ENCODE measurements at places on chromosomes 3 and 15. TPM values are rescaled to one million over a fixed set of nuclear protein-coding genes. Genes with fewer than 3 reads are reported as not detected.

The STX19 gene
- not detected for total RNA-seq

The SCG5 gene
- total RNA-seq, result 100 TPM

The CD96 gene
- total RNA-seq, result 0.08 TPM

The CFAP100 gene
- total RNA-seq, result not detected

The NR1I2 gene
- total RNA-seq, result not detected

The HGD gene
- 0.12 TPM for total RNA-seq

The RETNLB gene
- not detected for total RNA-seq

The PLSCR2 gene
- not detected for total RNA-seq

The NOX5 gene
- total RNA-seq, result 0.12 TPM

The MNS1 gene
- 0.47 TPM for total RNA-seq

The P2RY13 gene
- not detected for total RNA-seq

The TLNRD1 gene
- 5.3 TPM for total RNA-seq

The FBXO40 gene
- not detected for total RNA-seq

The CASR gene
- not detected for total RNA-seq

The MESP2 gene
- total RNA-seq, result 1.6 TPM

The DUOXA2 gene
- total RNA-seq, result not detected

The AADAC gene
- total RNA-seq, result 1.8 TPM

The STARD5 gene
- total RNA-seq, result 24.1 TPM

The PLCH1 gene
- not detected for total RNA-seq

The MUSTN1 gene
- total RNA-seq, result not detected

The RARB gene
- total RNA-seq, result 32.2 TPM

The MEGF11 gene
- not detected for total RNA-seq

The SKOR1 gene
- total RNA-seq, result under 0.01 TPM

The FAM174B gene
- total RNA-seq, result 4.0 TPM

The BOC gene
- total RNA-seq, result 19.7 TPM

The HRH1 gene
- total RNA-seq, result 23.1 TPM

The CAND2 gene
- total RNA-seq, result 4.8 TPM

The PLEKHO2 gene
- 12.6 TPM for total RNA-seq

The WNT7A gene
- 0.60 TPM for total RNA-seq

The SLC26A6 gene
- total RNA-seq, result 19.7 TPM

The RUVBL1 gene
- total RNA-seq, result 78.2 TPM

The SCAANT1 gene
- not detected for total RNA-seq

The LRRC57 gene
- total RNA-seq, result 5.0 TPM

The ANKRD34C gene
- not detected for total RNA-seq

The NR2E3 gene
- total RNA-seq, result not detected
